NCI-H1092 (cell line): ENCODE measurements at places on chromosomes 16 and 17.
A peak's percentile ranks its signal among the peaks of the same experiment; 100 is the strongest.

DNA sequence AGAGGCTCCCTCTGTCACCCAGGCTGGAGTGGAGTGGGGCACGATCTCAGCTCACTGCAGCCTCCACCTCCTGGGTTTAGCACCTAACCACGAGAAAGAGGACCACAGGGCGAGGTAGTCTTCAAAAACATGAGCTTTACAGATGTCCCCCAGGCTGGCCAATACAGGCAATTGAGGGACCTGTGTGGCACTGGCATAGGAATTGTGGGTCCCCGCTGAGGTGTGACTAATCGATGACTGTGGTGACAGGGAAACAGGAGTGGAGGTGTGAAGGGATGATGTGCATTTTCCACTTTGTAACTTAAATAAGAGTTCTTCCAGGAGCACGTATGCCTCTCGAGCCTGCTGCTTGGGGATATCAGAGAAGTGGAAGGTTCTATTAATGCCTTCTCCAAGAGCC, 12.6 kb upstream of the ARHGAP17 start:
- DNase-seq = no peak

DNA sequence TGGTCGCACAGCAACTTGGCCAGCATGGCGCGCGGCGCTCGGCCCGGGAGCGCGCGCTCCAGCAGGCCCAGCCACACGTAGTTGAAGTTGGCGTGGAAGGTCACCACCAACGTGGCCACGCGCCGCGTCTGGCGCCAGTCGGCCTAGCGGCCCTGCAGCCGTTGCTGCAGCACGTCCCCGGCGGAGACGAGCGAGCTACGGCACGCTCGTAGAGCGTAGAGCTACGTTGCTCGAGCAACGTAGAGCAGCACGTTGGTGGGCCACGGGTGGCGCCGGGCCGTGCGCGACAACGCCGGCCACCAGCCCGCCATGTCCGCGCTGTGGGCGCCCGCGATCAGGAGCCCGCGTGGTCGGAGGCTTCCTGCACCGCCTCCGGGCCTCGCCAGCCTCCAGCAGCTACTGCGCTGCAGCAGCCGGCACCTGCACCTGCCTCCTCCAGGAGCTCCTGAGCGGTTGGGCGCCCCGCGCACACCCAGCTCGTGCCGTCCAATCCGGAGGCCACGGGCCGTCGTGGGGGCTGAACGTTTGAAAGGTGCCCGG, 13.4 kb upstream of the SULT1A1 start:
- peak; percentile 77 for DNase-seq

DNA sequence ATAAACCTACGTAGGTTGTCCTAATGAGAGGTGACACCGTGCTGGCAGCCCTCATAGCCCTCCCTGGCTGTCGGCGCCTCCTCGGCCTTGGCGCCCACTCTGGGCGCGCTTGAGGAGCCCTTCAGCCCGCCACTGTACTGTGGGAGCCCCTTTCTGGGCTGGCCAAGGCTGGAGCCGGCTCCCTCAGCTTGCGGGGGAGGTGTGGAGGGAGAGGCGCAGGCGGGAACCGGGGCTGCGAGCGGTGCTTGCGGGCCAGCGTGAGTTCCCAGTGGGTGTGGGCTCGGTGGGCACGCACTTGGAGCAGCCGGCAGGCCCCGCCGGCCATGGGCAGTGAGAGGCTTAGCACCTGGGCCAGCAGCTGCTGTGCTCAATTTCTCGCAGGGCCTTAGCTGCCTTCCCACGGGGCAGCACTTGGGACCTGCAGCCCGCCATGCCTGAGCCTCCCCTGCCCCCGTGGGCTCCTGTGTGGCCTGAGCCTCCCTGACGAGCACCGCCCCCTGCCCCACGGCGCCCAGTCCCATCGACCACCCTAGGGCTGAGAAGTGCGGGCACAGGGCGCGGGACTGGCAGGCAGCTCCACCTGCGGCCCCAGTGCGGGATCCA, 40.1 kb upstream of the AMZ2 start:
- no peak for DNase-seq

DNA sequence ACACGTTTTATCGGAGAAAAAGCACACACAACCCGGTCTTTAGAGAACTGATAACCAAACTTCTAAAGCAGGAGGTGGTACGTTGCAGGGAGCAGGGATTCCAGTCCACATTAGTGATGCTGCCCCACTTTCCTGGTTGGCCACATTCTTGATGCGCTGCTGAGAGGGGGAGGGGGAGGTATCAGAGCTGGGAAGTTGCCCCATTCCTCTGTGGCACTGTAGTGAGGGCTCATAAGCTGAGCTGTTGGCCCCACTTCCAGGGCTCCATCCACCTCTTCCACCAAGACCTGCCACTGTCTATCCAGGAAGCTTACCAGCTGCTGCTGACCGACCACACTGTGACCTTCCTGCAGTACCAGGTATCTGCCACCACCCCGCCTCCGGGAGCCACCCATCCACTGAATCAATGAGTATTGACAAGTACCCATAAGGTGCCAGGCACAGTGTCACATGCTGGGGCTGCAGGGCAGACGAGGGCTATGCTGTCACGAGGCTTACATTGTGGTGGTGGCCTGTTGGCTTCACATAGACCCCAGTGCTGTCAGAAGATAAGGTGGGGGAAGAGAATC, 1.1 kb downstream of the TSEN54 start:
- no peak for DNase-seq

DNA sequence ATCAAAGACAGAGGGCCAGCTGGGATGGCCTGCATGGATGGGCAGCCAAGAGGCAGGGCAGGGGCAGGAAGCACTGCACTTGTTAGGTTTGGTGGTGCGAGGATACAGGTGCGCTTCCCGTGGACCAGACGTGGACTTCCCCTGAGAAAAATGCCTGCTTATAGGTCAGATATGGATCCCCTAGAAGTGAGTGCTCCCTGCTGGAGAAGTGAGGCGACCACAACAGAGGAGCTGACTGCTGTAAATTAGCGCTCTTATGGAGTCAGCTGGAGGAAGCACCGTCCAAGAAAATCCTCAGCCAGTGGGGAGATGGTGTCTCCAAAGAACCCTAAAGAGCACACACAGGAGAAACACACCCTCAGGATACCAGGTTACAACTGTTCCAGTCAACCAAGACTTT, 27.7 kb upstream of the CCDC182 start:
- no peak for DNase-seq

DNA sequence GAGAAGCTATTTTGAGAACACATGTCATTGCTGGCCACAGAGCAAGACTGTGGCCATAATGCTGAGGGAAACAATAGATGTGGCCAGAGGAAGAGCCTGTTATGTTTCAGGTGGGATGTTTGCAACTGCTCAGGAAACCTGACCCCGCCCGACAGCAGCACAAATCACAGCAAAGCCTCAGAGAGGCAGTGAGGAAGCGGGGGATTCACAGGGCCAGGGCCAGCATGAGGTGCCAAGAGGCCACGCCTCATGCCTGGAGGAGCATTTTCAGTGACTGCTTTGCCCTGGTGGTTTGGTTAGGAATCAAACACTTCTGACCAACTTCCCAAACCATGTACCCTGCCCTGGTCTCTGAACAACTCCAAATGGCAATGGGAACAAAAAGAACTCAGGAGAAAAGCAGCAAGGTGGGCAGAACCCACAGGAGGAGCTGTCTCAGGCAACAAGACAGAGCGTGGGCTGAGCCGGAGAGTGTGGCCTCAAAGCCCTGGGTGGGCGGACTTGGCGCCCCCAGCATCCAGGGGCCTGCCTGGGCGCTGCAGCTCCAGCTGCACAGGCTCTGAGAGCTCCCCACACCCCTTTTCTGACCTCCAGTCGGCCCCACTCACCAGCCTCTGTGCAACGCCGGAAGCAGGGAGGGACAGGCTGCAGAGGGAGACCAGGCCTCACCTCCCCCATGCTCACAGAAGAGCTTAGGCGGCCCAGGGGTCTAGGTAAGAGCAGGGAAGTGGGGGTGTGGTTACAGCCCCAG, 20.6 kb downstream of the HIC1 start:
- DNase-seq = no peak
